ENCODE measurements at places on chromosomes 12 and 14.
A peak's percentile ranks its signal among the peaks of the same experiment; 100 is the strongest.

DNA sequence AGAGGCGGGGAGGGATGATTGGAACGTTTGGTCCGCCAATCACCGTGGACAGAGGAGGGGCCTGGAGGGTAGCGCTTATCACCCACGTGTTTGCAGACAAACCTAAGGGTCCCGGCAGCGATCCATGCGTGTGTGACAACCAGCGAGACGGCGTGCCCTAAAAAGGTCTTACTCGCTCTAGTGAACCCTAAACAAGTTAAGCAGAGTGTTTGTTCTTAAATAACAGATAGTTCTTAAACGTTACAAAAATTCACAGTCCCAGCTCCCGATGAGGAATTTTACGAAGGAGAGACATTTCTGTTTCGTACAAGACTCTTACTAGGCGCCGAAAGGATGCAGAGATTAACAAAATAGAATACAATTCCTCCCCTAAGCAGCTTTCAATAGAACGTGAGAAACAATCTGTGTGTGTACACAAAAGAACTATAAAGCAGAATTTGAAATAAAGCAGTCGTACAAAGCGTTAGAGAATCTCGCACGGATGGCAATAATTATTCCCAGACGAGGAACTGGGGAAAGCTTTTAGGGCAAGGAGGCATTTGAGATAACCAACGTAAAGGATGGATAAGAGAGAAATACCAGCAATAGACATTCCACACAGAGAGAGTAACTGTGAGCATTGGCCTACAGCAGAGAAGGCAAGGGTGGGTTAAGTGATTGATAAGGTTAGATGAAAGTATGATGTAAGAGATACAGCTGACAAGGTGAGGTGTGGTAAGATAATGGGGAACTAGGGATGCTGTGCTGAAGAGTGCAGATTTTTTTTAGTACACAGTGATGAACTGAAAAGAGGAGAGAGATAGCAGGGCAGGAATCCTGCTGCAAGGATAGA, 831 bp upstream of the RPS6KA5 start:
- no peak for DNase-seq

DNA sequence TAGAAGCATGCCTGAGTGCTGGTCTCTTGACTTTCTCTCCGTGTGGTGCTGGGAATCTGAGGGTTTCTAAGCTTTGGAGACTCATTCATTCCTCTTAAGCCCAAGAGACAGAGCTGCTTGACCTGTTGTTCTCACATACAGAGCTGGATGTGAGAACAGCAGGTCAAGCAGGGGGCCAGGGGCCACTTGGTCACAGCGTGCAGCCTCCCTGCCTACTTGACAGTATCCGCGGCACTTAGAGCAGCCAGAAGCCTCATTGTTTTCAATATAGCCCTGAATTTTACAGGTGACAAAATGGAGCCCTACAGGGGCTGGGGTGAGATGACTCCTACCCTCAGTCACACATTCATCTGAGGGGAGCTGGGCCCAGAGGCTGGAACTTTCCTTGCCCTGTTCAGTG, 88.9 kb downstream of the ESRRB start:
- no peak for DNase-seq

DNA sequence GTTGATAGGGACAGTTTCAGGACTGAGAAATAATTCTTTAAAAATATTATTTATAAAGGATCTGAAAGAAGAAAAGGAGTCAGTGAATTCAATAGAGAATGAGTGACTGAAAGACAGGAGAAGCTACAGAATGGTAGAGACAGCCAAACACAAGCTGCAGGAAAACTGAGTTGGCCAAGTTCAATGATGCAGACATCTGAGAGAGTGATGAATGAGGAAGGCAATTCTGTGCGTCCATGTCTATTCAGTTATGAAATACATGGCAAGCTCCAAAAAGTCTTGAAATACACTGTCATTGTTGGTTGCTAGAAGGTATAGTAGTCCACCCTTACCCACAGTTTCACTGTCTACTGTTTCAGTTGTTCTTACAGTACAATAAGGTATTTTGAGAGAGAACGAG, 6.8 kb downstream of the LRRC74A start:
- no peak for DNase-seq

DNA sequence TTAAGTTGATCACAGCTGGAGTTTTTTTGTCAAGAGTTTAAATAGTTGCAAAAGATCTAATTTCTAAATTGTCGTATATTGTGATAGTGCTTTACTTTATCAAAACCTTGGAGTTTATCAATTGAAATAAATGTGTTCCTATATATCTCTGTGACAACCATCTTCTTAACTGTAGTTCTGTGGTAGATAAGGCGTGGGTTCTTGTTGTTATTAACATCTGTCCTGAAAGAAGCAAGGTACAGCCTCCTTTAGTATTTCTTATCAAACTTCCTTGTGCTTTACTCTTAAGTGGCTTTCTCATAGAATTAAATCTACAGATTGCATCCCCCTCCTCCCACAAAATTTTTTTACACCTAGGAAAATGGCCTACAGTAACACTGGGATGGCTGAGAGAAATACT, 7.3 kb downstream of the SCYL2 start:
- DNase-seq = no peak

- no peak for DNase-seq
Observed at GRCh38 chr12:52236386-52237050, 3.5 kb downstream of the KRT7 start.

DNA sequence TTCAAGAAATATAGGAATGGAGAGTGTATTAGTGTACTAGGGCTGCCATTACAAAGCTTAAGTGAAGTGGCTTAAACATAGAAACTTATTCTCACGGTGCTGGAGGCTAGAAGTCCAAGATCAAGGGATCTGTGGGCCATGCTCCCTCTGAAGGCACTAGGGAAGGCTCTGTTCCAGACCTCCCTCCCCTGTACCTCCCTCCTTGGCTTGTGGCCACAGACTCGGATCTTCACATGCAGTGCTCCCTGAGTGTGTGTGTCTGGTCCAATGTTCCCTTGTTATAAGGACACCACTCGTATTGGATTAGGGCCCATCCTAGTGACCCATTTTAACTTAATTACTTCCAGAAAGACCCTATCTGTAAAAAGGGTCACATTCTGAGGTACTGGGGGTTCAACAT, 225.6 kb downstream of the VRK1 start:
- DNase-seq = no peak

DNA sequence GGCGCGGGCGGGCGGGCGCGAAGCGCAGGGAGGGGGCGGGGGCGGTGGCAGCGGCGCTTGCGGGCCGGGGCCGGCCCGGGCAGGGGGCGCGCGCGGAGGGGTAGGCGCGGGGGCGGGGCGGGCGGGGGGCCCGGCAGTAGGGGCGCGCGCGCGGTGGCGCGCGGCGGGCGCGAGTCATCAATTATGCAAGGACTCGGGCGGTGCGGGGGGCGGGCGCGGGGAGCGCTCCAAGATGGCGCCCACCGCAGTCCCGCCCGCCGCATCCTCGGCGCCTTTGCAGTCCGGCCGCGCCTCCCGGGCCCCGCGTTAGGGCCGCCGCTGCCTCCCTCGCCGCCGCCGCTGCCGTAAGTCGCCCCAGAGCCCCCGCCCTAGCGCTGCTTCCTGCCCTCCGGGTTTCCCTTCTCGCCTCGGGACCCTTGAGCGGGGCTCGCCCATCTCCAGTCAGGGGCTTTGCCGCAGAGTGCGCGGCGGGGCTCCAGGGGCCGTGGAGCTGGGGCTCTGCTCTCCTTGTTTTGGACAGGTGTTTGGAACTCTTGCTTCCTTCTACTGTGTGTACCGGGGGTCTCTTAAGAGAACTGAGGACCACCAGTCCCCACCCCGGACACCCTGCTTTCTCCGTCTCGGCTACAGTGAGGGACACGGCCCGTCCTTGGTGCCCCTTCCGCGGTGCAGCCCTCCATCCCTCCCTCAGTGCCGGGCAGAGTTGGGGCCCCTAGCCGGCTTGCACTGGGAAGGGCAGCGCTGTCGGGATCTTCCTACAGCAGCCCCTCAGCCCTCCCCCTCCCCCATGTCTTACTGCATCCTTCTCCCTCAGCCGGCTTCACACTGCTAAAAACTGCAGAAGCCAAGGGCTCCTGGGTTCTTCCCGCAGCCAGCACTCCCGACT, at the start of gene SCN8A:
TSS of gene SCN8A (plus strand) at position 218 of the 886 bp plus-strand sequence. CDS start 71,585 bp downstream, outside the sequence.
- peak; percentile 78 for DNase-seq
